ENCODE measurements at places on chromosomes 5 and 9. TPM values are rescaled to one million over a fixed set of nuclear protein-coding genes. Genes with fewer than 3 reads are reported as not detected.

DNA sequence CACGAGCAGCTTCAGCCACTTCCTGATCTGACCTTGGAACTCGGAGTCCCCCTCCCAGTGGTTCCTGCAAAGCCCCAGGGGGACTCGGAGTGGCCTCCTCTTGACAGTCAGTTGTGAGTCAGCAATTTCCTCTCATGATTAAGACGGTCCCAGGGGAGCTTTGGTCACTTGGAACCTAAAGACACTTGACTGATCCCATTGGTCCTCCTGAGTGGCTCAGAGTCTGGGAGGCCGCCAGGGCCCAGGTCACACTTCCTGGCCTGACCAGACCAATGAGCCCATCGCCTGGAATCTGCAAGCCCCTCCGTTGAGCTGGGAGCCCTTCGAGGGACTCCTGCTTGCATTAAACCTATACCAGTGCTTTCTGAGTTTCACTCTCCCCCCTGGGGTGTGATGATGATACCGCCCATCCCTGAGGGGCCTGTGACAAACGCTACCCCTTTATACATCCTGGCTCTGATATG, 29.1 kb downstream of the TSPAN17 start:
- DNase-seq: peak; percentile 96

- DNase-seq: no peak
Observed at GRCh38 chr5:17056141-17056631, 120.1 kb upstream of the MYO10 start.

- DNase-seq: no peak
Observed at GRCh38 chr5:143234162-143234842, 169.2 kb downstream of the NR3C1 start.

DNA sequence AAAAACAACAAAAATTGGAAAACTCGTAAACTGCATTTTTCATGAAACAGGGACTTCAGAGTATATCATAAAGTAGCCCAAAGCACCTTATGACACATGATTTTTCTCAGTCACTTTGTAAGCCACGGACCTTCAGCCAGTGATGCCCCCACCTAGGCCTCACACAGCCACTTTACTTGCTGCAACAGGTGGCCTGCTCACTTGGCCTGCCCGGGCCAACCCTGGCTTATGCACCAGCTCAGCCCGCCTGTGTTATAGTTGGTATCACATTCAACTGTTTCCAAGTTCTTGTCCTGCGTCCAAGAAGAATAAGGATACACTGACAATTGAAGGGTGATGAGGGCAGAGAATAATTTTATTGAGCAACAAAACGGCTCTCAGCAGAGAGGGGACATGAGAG, 219.2 kb downstream of the FER start:
- no peak for DNase-seq

DNA sequence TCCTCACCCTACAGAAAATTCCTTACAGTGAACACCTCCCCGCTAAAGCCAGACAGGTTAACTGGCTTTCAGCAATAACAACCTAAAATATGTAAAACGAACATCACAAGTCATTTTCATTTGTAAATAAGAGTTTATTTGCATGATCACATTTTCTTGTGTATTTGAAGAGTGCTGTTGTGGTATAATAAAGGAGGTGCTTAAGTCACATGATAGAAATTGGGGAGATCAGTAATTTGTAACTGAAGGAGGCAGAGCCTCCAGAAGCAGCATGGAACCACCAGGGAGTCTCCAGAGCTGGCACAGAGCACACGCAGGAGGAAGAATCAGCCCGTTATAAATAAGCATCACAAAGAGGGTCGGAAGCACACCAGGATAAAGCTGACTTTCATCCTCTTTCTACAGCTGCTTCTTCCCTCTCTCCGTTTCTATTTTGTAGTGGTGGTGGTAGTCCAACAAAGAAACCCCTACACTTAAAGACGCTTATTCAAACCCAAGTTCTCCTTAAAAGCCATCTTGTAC, 210.6 kb downstream of the MAPKAP1 start:
- no peak for DNase-seq

GRCh38 chr5:15694696-15695214, 194.8 kb downstream of the FBXL7 start:
- DNase-seq: peak; percentile 43

DNA sequence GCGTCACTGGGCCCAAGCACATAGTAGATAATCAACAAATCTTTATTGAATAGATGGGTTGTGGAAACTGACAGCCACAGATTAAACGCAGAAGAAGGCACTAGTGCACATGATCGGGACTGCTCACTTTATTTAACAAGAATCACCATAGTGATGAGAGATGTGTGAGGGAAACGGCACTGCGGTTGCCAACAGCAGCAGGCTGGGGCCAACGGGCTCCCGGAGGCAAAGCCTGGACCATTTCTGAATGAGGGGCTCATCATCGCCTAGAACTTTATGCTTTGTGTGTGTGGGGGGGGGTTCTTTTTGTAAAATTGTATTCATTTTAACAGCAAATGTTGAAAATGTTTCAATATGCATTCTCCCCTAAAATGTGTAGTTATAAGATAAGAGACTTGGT, 61.9 kb upstream of the RUFY1 start:
- no peak for DNase-seq

GRCh38 chr5:35415309-35415708, 185.0 kb upstream of the PRLR start:
- DNase-seq: no peak

GRCh38 chr5:34929720-34930461, 532 bp downstream of the DNAJC21 start:
- peak; percentile 94 for DNase-seq

DNA sequence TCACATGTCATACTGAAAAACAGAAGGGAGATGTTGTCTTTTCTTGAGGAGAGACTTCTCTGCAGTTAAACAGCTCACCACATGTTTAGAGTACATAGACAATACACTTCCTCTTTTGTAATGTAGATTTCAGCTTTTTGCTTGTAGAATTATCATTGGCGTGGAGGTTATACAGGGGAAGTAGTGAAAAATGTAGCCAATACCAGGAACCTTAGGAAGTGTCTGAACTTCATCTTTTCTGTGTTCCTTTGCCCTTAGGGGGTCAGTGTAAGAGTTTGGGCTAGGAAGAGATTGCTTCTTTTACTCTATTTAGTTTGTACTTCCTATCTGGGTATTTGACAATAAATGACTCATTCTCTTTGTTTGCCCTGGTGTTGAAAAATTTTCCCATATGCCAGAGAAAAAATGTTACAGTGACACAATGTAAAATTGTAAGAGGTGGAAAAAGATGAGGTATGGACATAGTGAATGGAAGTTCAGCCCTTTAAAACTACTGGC, 21.0 kb upstream of the CDKN2B start:
- DNase-seq: peak; percentile 85

GRCh38 chr5:4868140-4868735, 271.9 kb upstream of the ADAMTS16 start:
- peak; percentile 93 for DNase-seq

GRCh38 chr5:93331863-93332262, 249.2 kb downstream of the NR2F1-AS1 start:
- DNase-seq: no peak

DNA sequence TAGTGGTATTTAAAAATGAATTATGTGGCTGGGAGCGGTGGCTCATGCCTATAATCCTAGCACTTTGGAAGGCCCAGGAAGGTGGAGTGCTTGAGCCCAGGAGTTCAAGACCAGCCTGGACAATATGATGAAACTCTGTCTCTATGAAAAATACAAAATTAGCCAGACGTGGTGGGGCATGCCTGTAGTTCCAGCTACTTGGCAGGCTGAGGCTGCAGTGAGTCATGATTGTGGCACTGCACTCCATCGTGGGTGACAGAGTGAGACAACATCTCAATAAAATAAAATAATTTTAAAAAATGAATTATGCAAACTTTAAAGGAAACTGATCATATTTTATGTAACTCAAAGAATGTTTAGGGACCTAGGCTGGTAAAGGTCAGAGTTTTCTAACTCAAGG, 310.8 kb upstream of the DMRT1 start:
- no peak for DNase-seq

DNA sequence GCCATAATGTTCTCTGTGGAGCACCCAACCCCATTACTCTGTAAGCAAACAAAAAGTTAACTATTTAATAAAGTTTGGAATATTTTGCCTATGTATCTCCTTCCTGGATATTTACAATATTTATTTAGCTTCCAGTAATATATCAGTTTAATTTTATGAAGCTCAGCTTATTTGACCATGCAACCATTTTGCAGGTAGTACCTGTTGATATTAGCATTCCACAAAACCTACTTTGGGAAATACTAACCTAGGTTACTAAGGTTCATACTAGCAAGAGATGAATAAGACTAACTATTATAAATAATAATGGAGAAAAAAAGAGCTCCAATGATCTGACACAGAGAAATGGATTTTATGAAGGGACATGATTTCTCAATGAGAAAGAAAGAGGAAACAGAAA, 506.4 kb downstream of the PDE4D start:
- no peak for DNase-seq

- DNase-seq: no peak
Observed at GRCh38 chr9:84504360-84504759, 163.8 kb upstream of the SLC28A3 start.

GRCh38 chr9:75197561-75197960, 109.2 kb downstream of the OSTF1 start:
- no peak for DNase-seq

- DNase-seq: no peak
Observed at GRCh38 chr9:120360046-120360445, 219.9 kb downstream of the CDK5RAP2 start.

- DNase-seq: peak; percentile 93
Observed at GRCh38 chr5:149636861-149637246, 55.6 kb downstream of the ARHGEF37 start.

DNA sequence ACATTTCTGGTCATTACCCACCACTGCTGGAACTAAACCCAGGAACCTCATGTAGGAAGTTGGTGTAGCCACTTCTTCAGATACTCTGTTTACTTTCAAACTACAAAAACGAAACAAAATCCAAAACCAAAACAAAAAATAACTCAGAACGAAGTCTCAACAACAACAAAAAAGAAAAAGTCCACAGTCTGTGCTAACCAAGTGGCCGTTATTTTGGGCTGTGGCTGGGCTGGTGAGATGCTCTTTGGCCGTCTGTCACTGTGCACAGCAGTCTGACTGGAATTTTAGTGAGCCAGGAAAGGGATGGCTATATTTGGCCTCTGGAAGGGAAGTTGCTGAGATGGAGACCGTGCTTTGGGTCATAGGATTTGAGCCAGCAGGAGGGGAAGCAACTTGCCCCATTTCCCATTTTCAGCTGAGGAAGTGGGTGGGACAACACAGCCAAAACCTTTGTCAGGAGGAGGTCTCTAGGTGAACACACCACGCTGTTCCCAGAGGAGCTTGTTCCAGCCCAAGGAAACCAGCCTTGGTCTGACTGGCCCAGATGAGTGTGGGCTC, 334.1 kb downstream of the ZSWIM6 start:
- DNase-seq: no peak

GRCh38 chr5:66546541-66546940, 49.7 kb upstream of the MAST4 start:
- DNase-seq: no peak

DNA sequence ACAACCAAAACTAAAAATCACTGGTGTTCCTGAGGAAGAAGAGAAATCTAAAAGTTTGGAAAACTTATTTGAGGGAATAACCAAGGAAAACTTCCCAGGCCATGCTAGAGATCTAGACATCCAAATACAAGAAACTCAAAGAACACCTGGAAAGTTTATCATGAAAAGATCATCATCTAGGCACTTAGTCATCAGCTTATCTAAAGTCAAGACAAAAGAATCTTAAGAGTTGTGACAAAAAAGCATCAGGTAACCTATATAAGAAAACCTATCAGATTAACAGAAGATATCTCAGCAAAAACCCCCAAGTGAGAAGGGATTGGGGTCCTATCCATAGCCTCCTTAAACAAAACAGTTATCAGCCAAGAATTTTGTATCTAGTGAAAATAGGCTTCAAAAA, 17.1 kb upstream of the SPEF2 start:
- no peak for DNase-seq

DNA sequence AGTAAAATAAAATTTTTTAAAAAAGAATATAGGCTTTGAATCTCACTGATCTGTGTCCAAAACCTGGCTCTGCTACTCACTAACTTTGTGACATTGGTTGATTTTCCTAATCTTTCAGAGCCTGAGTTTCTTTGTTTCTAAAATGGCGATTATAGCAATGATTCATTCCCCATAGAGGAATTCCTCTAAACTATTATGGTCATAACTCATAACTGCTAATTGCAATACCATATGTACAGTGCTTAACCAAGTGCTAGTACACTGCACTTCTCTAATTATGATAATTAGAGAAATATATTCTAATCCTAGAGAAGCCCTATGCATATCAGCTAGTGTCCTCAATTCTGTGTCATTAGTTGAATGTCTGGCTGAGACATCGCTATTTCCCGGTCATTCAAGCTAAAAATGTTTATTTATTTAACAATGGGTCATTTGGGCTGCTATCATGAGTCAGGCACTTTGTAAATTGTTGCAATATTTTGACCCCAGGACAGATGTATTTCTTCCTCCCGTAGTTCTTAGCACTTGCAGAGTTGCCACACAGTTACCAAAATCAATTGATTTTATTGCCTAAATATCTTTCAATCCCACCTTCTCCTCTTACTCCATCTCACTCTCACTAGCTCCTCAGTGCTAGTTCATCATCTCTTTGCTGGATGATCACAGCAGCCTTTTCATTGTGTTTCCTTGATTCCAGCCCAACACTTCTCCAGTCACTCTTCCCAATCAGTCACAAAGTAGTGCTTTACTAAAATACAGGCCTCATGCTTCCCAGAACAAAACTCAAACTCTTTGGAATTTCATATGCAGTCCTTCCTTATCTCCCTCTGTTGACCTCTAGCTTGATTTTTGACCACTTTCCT, 200.9 kb upstream of the PAPPA start:
- DNase-seq: peak; percentile 49

GRCh38 chr5:34476941-34477565, 179.1 kb upstream of the RAI14 start:
- DNase-seq: no peak

- no peak for DNase-seq
Observed at GRCh38 chr5:108046955-108047670, 334.8 kb downstream of the FBXL17 start.

GRCh38 chr9:86548220-86548619, 194.0 kb upstream of the TUT7 start:
- no peak for DNase-seq

IRX1 gene
- total RNA-seq: 3.2 TPM

SIGMAR1 gene
- total RNA-seq: 73.4 TPM

CCL28 gene
- total RNA-seq: 15.6 TPM

SPATA31C1 gene
- total RNA-seq: not detected

SOHLH1 gene
- total RNA-seq: not detected

C9orf57 gene
- total RNA-seq: not detected

SHROOM1 gene
- total RNA-seq: 4.7 TPM

ACTBL2 gene
- not detected for total RNA-seq

TLE1 gene
- total RNA-seq: 9.0 TPM

FBXW2 gene
- total RNA-seq: 41.0 TPM

PRRX2 gene
- total RNA-seq: 34.8 TPM

PTPRD gene
- 23.9 TPM for total RNA-seq

Measured in osteoblast (primary cell).